ENCODE measurements at places on chromosomes 16 and 17.

DNA sequence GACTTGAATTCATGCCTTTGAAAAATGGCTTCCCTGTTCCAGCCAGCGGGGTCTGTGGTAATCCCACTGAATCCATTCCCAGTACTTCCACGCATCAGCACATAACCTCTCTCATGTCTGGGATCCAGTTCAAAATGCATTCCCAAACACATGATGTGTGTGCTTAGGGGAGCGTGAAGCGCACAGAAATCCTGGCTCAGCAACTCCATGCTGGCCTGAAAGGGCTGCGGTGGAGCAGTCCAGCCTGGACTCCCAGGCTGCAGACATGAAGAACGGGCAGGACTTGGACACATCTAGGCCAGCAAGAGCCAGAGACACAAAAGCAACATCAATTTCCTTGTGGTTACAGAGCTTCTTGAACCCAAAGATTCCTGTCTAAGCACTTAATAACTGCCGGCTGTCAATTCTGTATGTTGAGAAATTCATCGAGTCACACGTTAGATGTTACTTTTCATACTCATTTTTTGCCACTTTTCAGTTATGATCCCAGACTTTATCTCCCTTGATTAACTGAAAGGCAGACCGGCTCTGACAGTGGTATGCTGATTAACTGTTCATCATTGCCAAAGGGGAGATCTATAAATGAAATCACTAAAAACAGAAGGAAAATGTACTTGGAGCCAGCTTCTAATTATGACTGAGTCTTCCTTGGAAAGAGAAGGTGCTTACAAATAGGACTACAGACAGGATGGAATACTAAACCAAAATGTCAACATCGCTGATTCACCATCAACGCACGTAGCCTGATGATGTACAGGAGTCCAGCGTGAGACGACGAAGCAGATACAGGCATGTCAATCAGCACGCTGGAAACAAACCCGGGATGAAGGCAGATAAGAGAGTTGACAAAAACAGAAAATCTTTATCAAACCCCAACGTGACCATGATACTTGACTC lies 23.0 kb downstream of the NSMCE1 start:
- DNase-seq, result no peak

DNA sequence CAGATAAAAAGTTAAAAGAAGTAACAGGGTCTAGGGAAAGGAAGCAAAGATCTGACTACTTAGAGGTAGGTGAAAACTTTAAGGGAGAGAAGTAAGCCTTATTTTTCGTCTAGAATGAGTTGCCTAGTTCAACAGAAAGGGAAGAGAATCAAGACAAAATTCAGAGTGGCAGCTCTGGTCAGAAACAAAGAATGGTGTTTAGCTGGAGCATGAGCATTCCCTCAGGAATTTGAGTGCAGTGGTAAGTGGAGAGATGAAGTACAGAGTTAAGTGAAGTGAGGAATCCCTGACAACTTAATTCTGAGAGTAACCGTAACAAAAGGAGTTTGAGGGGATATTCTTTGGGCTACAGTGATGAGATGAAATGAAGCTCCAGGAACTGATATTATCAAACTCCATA lies 11.5 kb downstream of the SMG6 start:
- no peak for DNase-seq

DNA sequence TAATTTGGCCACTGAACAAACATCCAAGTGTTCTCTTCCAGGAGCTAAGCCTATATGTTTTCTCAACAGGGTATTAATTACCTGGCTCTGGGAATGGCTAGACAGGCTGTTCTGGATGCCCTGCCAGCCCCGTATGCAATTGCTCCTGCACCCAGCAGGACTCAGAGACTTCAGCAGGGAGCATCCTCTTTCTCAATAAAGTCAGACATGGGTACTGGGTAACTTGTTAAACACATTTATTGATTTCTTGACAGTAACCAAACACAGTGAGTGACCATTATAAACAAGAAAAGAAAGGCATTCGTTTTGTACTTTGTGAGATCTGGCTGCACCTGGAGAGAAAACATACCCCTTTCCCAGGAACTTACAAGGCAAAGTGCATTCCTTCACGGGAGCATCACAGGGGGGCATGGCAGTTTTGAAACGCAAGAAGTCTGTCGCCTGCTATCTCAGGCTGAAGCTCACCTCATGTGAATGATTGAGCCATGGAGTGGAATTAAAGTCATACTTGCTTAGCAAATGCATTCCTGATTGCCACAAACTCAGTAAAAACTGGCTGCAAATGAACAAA lies 369.8 kb downstream of the UTP18 start:
- DNase-seq, result no peak

GRCh38 chr16:2071454-2072202 lies 23.8 kb downstream of the TSC2 start:
- DNase-seq, result no peak

DNA sequence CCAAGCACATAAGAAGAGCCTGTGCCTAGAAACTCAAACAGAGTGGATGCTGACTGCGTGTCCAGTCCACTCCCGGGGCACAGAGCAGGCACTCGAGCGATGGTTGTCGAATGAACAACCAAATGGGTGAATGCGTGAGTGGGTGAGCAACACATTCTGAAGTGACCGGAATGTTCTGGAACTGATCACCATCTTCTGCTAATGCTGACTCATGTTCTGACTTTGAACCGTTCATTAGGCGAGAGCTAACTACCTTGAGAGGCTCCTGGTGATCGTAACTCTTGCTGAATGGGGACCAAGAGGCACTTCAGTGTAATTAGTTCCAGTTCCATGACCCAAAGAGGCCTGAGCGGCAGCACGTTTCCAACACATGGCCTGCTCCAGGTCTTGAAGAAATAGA lies 37.9 kb downstream of the IRF8 start:
- DNase-seq, result no peak

DNA sequence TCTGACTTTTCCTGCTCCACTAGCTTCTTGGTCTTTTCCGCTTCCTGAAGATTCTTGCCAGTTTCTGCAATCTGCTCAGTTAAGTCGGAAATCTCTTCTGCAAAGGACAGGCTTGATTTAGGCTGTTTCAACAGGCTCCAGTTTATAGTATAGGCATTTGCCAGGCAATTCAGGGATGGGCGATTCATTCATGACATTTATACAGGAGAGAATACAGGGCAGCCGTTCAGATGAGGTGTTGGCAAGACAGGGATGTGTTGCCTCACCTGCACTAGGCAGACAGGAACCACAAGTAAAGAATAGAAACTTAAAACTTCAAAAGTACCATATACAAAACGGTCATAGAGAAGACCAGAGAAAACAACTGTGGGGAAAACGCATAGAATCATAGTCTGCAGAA lies 61.7 kb downstream of the MYH13 start:
- no peak for DNase-seq

DNA sequence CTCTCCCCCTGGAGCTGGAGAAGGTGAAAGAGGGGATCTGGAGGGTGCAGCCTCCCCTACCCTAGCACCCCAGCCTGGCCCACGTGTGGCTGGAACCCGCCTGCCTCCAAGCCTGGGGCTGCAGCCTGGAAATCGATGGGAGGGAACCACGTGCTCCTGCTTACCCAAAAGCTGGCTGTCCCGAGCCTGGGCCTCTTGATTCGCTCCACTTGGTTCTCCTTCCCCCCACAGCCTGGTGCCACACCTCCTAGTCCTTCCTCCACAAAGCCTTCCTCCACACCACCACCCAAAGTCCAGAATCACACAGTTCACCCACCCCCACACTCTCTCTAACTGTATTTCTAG lies 29.3 kb downstream of the CFAP20 start:
- no peak for DNase-seq

GRCh38 chr17:51604299-51605020 lies 344.1 kb downstream of the UTP18 start:
- no peak for DNase-seq

DNA sequence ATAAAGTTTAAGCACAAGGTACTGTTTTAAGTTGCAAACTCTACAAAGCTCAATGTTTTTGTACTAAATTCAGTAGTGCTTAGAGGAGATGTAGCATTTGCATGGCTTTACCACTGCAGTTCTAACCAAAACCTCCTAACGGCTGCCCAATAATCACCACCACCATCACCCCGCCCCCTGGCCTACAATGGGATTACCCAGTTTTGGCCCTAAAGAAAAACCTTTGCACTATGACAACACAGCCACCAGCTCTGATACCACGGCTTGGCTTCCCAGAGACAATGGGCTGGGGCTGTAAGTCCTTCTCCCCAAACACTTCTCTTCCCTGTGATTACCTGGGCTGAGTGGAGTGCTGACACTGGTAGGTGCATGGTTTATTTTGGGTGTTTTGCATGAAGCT lies 58.4 kb upstream of the MTMR4 start:
- no peak for DNase-seq

DNA sequence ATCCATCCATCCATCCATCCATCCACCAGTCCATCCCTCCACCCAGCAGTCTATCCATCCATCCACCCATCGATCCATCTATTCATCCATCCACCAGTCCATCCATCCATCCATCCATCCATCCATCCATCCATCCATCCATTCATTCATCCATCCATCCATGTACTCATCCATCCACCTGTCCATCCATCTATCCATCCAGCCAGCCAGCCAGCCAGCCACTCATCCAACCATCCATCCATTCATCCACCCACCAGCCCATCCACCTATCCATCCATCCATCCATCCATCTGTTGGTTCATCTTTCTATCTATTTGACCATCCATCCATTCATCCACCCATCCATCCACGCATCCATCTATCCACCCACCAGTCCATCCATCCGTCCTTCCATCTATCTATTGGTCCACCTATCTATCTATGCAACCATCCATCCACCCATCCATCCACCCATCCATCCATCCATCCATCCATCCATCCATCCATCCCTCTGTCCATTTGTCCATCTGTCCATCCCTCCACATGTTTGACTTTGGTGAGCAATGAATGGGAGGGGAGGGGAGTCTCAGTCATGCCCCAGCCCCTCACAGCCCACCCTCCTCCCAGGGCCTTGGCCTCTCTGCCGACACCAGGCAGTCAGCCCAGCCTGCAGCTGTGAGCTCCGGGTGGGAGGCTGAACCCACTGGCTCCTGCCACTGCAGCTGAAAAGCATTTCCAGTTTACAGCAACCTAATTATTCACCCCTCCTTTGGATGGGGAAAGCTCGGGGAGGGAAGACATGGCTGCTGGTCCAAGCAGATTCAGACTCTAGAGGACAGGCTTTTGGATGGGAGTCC lies 38.1 kb upstream of the SSTR5 start:
- DNase-seq, result no peak

GRCh38 chr17:31721291-31722025 lies 137.6 kb downstream of the COPRS start:
- no peak for DNase-seq

GRCh38 chr16:66273644-66274334 lies 92.7 kb upstream of the CDH5 start:
- no peak for DNase-seq

GRCh38 chr17:64647817-64648216 lies 14.3 kb downstream of the SMURF2 start:
- no peak for DNase-seq

DNA sequence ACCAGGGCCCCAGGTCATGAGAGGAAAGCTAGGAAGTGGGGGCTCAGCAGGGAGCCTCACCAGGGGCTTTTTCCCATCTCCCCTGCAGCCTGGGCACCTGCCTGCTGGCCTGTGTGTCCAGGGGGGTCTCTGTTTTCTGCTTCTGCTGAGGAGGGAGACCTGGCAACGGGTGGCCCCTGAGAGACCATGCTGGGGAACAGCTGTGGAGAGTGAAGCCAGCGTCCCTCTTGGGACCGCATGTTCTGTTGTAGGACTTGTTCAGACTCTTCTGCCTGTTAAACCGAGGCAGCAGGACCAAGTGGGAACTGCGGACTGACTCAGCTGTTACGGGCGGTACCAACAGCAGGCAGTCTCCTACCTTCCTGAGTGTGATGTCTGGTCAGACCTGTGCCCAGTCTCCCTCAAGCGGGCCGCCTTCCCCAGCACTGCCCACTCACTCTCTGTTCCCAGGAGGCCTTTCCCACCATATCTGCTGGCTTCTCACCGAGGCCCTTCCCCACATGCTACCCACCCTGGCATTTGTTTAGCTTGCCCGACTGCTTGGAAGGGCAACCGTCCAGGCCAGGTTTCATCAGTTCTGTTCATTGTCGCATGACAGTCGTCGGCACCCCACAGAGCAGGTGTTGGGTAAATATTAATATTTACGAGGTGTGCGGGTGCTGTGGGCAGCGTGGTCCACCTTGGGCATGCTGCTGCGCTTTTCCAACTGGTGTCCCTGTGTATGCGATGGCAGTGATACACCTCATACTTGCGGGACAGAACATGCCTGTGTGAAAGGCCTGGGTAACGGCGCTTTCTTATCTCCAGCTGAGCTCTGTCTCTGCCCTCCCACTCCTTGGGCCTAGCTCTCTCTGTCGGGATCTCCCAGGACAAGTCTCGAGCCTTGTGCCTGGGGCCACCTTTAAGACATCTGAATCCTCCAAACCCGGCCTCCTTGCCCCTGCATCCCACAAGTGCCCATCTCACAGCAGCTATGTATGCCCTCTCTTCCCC lies 69.4 kb downstream of the MPRIP start:
- no peak for DNase-seq

GRCh38 chr17:83107656-83108048 lies 28.2 kb downstream of the METRNL start:
- no peak for DNase-seq

DNA sequence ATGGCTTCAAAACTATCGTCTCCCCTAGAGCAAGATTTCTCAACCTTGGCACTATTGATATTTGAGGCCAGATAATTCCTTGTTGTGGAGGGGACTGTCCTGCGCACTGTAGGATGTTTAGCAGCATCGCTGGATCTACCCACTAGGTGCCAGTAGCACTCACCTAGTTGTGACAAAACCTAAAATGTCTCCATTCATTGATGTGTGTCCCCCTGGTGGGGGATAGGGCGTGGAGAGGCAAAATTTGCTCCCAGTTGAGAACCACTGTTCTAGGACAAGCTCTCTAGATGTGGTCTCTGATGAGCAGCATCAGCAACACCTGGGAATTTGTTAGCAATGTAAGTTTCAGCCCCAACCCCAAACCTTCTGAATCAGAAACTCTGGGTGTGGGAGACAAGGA lies 259.0 kb downstream of the XYLT1 start:
- no peak for DNase-seq

DNA sequence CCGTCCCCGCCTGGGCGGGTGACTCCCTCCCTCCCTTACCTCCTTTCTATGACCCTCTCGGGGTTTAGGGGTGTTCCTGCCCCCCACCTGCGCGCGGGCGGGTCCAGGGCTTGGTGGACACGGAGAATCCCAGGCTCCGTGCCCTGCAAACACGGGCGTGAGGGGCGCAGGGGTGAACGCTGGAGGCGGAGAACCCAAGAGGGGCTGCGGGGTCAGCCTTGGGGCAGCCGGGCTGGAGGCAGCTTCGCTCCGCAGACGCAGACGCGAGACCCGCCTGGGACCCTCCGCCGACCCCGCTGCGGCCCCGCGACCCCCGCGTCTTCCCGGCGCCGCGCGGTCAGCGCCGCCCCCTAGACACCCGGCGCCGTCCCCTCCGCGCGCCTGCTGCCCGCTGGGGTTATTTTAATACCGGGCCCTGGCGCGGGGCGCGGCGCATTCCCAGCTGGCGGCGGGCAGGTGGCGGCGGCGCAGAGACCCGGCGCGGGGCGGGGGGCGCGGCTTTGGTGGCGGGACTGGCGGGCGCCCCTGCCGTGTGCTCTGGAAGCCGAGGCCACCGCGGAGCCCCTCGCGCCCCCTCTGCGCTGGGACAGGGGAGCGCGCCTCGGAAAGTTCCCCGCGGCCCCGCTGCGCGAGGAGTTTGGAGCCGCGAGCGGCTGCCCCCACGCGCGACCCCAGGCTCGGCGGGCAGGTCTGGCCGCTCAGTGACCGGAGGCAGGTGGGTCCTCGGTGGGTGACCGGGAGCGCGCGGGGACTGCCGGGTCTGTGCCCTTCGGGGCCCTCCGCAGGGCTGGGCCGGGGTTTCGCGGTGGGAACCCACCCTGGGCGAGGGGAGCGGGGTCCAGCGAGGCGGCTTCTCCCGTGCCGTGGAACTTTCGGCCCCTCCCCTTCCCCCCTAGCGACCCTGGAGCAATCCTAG lies at the start of gene UTS2R:
UTS2R (plus strand) TSS at position 433 of the 916 bp plus-strand sequence. CDS start 2,560 bp downstream, outside the sequence.
- no peak for DNase-seq
